ENCODE measurements at places on chromosomes 13 and 19.

DNA sequence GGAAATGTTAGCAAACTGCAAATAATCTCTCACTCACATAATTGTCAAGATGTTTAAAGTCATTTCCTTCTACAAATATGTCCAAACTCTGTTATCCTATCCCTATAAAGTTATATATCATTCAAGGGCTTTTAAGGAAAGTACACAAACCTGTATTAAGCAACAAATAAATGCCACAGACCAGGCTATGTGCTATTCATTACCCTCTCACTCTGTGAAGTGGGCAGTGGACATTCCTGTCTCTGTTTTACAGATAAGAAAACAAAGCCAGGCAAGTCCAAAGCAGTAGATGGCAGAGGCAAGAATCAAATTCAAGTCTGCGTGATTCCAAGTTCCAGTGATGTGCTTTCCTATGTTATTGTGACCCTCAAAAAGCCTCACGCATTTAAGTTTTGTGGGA is 140.6 kb downstream of the LHFPL6 start:
- DNase-seq: no peak
- H3K27ac ChIP-seq: no peak overlapping the region
- no peaks in the 10 kb centered on the region for H3K4me1 ChIP-seq

DNA sequence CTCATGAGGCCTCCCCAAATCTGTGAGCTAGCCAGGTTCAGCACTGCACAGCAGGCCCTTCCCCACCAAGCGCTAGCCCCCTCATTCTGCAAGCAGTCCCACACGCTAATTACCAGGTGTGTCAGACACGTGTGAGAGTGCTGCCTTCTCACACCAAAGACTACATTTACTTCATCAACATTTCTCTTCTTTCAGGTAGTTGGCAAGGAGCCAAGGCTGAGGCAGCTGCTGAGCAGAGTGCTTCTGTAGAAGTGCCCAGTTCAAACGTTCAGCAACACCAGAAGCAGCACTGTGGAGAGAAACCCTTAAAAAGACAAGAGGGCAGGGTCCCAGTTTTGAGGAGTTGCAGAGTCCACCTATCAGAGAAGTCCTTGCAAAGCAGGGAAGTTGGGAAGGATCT is 6.4 kb downstream of the ZNF773 start:
- H3K36me3 ChIP-seq: peaks cover 8% of the 10 kb centered on the region
- no peak overlapping the region for H3K27ac ChIP-seq
- H3K4me3 ChIP-seq: no peak overlapping the region
- no peaks in the 10 kb centered on the region for H3K27me3 ChIP-seq
- DNase-seq: no peak

DNA sequence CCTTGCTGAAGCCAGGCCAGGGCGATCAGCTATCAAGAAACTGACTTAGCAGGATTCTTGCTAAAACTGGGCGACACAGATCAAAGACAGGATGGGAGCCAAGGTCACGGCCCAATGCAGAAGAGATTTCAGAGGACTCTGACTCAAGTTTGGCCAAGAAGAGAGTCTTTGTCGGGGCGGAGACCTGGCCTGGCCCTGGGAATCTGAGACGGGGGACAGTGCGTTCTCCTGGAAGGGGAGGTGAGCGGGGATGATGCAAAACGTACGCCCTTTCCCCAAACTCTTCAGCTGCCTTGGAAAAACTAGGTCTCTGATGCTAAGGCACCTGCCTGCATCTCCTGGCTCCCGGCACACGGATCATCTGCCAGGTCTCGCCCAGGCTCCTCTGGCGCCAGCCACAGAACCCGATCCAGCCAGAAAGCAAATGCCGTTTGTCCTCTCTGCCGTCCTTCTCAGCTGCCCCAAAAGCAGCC is 9.8 kb downstream of the MVB12A start:
- DNase-seq: no peak
- no peaks in the 10 kb centered on the region for H3K36me3 ChIP-seq
- H3K27ac ChIP-seq: no peak overlapping the region
- H3K4me1 ChIP-seq: no peaks in the 10 kb centered on the region

DNA sequence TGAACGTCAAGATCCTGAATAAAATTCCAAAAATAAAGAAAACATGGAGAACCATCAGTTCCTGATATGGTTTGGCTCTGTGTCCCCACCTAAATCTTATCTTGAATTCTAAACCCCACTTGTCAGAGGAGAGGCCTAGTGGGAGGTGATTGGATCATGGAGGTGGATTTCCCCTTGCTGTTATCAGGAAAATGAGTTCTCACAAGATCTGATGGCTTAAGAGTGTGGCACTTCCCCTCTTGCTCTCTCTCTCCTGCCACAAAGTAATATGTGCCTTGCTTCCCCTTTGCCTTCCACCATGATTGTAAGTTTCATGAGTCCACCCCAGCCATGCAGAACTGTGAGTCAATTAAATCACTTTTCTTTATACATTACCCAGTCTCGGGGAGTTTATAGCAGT is 827.4 kb downstream of the GPC5 start:
- no peaks in the 10 kb centered on the region for H3K36me3 ChIP-seq
- no peak overlapping the region for H3K27ac ChIP-seq
- H3K27me3 ChIP-seq: no peaks in the 10 kb centered on the region
- H3K4me3 ChIP-seq: no peak overlapping the region
- DNase-seq: no peak

All from Panc1 (cell line).